Activated CD8-positive, alpha-beta memory T cell treated with anti-CD3 and anti-CD28 coated beads for 1 hour (primary cell): ENCODE measurements at places on chromosomes 5 and 9.

DNA sequence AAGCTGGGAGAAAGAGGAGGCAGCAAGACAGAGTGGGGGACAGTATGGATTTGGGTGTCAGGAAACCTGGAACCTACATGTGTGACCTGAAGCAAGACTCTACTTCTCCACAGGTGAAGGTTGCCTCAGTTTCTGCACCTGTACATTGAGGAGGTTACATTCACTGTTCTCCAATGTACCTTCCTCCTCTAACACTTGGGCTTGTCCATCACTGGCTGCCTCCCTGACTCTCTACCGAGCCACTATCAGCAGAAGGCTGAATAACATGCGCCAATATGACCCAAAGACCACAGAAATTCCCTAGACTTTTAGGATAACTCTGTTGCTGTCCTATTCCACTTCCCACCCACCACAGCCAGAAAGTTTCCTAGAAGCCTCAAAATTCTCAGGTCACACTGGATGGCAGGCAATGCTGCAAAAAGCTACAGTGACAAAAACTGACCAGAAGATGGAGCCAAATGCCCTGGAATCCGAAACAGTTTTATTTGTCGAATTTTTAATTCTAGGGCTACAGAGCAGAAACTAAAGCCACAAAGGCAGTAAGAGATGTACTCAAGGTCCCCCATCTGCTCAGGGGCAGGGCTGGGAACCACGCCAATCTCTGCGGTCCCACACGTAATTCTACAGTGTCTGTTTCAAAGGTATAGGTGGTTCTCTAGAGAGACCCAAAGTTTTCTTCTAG lies 64.4 kb downstream of the FAM114A2 start:
- no peak for DNase-seq

GRCh38 chr9:112380825-112381221 lies 915 bp downstream of the HSDL2 start:
- no peak for DNase-seq

DNA sequence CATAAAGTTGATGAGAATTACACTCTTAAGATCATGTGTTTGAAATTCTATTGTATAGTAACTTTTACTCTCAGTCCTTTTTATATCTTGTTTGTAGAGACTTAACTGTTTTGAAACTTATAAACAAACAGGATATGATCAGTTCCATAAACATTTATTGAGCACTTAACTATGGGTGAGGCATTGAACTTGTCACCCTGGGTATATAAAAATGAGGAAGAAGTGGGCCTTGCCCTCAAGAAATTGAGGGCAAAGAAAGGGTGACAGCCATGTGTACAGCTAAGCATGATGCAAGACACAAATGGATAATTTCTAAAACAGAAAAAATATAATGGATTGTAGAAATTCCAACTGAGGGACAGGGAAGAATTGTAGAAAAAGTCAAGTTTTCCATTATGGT lies 15.7 kb downstream of the UNC13B start:
- no peak for DNase-seq

- no peak for DNase-seq
Observed at GRCh38 chr9:20562051-20562450, 60.2 kb downstream of the MLLT3 start.

DNA sequence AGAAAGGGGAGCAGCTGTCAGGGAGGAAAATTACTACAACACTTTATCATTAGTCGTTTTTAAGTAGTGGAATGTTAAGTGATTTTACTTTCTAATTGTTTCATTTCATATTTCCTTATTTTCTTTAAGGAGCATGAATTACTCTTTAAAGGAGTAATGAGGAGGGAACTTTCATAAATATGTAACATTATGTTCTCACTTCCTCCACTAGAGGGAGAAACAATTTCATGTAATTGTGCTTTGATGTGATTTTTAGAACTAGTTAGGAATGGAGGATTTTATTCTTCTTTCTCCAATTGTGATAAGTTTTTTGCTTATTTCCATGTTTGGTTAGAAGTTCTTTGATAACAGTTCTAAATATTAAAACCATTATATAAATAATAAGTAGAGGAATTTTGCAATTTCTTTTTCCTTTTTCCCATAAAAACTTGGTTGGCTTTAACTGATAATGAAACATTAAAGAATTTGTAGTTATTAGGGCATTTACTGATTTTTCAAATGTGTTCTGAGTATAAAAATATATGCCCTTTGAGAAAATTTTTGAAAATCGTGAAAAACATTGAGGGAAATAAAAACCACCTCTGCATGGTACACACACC lies 25.6 kb downstream of the CEP78 start:
- DNase-seq: no peak

GRCh38 chr5:143713047-143714003 lies 98.6 kb upstream of the HMHB1 start:
- DNase-seq: no peak

GRCh38 chr5:107655831-107656230 lies 14.9 kb downstream of the EFNA5 start:
- no peak for DNase-seq

GRCh38 chr5:120413686-120414085 lies 50.4 kb upstream of the PRR16 start:
- no peak for DNase-seq

- DNase-seq: no peak
Observed at GRCh38 chr5:36367524-36367923, 65.8 kb upstream of the RANBP3L start.

DNA sequence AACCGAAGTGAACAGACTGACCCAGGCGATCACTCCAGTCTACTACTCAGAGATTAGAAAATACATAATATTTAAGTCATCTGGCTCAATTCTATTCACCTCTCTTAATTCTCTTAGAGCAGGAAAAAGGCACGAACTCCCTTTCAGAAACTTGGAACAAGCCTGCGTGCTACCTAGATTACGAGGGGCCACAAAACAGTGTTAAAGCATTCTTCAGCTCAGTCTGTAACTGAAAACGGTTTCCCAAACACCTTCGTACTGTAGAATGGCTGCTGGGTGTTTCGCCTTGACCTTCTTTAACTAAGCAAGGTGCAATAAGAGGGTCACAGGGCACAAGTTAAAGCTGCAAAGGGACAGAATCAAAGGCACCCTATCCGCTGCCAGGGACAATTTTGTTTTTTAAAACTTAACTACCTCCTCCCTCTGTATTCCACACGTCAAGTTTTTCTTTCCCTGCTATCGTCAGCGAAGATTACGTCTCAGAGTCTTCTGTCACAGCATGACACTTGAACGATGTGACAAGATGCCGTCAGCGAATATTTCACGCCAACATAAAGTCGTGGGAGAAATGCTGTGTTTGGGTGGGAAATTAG lies 687 bp downstream of the LYSMD3 start:
- DNase-seq: no peak

- no peak for DNase-seq
Observed at GRCh38 chr5:120452471-120452870, 11.6 kb upstream of the PRR16 start.

GRCh38 chr9:4558371-4558998 lies 68.2 kb downstream of the SLC1A1 start:
- DNase-seq: no peak

- DNase-seq: no peak
Observed at GRCh38 chr9:129876815-129877214, 41.6 kb downstream of the USP20 start.

GRCh38 chr9:129908906-129909305 lies 73.6 kb downstream of the USP20 start:
- no peak for DNase-seq

GRCh38 chr5:176994460-176995121 lies 12.0 kb downstream of the UIMC1 start:
- no peak for DNase-seq

GRCh38 chr9:96122282-96122681 lies 179.7 kb downstream of the HSD17B3 start:
- DNase-seq: no peak

DNA sequence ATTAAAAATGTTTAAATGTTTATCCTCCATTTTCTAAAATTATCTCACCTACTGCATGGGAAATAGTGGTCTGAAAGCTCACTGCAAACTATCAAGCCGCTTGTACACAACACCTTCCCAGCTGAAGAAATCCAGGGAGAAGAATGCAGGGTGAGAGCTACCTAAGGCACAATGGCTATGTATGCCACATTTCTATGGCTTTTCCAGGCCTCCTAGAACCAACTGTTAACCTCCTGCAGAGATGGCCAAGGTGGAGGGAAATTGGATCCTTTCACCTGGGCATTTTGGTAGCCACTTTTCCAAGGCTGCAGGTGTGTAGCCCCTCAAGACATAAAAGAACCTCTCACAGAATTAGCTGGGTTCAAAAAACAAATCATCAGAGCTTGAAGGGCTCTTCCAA lies 286.4 kb downstream of the EBF1 start:
- DNase-seq: no peak

DNA sequence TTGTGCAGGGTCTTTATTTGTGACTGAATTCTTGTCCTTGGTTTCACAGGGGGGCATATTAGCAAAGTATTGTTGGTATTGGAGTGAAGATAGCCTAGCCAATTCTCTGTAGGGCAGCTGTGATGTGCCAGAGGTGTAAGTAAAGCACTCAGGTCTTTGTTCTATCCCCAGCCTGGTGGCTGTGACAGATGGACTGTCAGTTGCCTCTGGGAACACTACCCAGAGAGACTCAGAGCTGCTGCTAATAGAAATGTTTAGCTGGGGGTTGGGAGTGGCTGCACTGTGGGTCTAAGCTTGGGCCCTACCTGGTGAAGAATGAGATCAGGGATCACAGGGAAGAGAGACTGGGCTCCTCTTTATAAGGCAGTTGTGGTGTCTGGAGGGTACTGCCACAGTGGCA lies 1006.5 kb upstream of the TYRP1 start:
- DNase-seq: no peak

GRCh38 chr5:88503406-88503805 lies 234.8 kb upstream of the TMEM161B start:
- DNase-seq: no peak

- DNase-seq: no peak
Observed at GRCh38 chr5:150034662-150035061, 34.1 kb downstream of the HMGXB3 start.

- no peak for DNase-seq
Observed at GRCh38 chr5:38148021-38148625, 110.2 kb upstream of the EGFLAM start.

DNA sequence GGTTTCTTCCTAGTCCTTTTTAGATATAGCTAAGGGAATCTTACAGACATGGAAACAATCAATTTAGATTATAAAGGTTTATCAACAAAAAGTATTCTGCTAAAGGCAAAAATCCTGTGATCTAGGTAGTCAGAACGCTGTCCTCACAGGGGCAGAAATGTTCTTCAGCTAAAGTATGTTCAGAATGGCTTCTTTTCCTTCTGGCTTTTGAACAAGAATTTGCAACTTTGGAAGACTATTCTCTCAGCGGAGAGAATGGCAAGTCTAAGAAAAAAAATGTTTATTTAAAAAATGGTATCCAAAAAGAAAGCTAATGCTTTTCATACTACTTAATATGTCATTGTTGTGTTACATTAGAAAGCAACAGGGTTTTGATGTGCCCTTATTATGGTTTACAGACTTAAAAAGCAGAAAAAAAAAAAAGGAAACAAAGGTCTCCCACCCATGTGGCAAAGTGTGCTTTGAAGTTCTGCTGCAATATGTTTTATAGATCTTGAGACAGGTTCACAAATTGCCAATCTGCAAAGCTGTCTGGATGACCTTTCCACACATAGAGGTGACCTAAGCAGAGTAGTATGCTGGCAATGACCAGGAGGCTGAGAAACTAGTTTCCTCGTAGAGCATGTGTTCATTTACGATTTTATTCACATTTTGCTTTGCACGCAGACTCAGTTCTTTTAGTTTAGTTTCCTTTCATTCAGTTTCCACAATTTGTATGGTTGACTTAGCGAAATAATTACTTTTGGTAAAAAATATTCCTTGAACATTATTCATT lies 45.1 kb upstream of the PJA2 start:
- DNase-seq: no peak

DNA sequence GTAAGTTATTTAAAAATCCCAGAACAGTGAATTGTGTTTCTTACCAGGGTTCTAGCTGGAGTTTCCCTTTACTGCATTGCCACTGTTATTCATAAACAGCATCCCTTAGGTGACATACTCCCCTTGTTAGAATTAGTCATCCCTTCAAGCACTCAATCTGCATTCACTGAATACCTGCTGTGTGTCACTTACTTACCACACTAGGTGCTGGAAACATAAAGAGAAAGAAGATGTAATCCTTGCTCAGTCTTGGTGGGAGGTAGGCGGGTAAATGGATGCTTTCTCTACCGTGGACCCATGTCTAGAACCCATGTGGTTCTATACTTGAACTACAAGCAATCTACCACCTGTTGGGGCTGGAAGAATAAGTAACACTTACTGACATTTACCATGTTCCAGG lies 371.6 kb downstream of the KDM4C start:
- DNase-seq: no peak

DNA sequence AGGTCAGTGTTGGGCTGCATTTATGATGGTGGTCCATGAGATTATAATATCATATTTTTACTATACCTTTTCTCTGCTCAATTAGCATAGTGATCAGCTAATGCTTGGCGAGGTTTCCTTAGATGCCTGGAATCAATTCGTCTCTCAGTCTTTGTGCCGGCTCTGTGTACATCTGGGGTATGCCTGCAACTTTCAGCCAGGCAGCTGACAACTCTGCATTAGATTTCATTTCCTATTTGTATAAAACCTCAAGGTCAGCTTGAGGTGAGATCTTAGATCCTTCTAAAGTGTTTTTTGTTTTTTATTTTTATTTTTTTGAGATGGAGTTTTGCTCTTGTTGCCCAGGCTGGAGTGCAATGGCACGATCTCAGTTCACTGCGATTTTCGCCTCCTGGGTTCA lies 86.8 kb downstream of the MELK start:
- no peak for DNase-seq

GRCh38 chr9:99459919-99460318 lies 237.8 kb downstream of the SEC61B start:
- no peak for DNase-seq

GRCh38 chr9:135796784-135797485 lies 95.0 kb downstream of the KCNT1 start:
- no peak for DNase-seq

- DNase-seq: no peak
Observed at GRCh38 chr5:108650997-108651396, 96.7 kb upstream of the FER start.

- no peak for DNase-seq
Observed at GRCh38 chr5:115873392-115873791, 31.7 kb downstream of the AP3S1 start.

DNA sequence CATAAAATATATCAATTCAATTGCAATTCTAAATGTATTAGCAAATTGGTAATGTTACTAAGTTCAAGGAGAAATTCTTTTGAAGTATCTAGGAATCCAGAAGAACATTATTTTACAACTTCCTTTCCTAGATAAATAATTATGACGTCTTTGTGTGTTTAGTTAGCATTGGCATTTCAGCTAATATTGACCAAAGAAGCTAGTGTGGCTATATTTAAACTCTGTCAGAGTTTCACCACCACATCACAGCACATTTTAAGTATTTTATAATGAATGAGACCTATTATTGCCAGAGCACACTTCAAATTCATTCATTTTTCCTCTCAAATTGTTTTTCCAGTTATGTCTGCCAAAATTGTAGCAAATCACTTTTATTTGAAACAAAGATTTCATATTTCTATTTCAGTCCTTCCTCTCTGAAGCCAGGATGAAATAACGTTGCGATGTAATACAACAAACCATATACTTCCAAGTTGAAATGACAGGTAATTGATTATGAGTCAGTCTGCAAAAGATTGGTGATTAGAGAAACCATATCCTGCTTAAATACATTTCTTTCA lies 18.9 kb downstream of the PLK2 start:
- no peak for DNase-seq

- DNase-seq: no peak
Observed at GRCh38 chr5:64165500-64166200, at the start of gene RNF180. TSS of gene RNF180 (plus strand) at chr5:64165843. CDS start at chr5:64200808, 34,965 bp downstream.
